Stimulated activated CD4-positive, alpha-beta T cell treated with anti-CD3 and anti-CD28 coated beads, TNF-alpha, amount 100 ng/mL, for 48 hours (primary cell): ENCODE measurements at places on chromosomes 11 and 22.
A peak's percentile ranks its signal among the peaks of the same experiment; 100 is the strongest.

GRCh38 chr11:2444821-2445745 is at the start of gene KCNQ1:
TSS of gene KCNQ1 (plus strand) at chr11:2445008. CDS start at chr11:2445099, 91 bp downstream.
- DNase-seq, result peak; percentile 48

DNA sequence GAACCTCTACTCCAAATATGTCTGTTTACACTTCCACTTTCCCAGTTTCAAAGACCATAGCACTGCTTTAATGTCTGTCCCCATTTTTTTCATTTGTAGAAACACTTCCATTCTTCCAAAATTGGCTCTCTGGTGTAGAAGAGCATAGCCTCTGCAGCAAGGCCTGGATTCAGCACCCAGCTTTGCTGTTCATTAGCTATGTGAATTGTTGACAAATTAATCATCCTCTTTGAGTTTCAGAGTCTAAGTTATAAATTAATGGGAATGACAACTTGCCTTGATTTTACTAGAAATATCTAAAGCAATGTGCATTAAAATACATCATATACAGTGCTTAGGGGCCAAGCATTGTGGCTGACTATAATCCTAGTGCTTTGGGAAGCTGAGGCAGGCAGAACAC is 22.4 kb downstream of the GRIA4 start:
- DNase-seq, result no peak

DNA sequence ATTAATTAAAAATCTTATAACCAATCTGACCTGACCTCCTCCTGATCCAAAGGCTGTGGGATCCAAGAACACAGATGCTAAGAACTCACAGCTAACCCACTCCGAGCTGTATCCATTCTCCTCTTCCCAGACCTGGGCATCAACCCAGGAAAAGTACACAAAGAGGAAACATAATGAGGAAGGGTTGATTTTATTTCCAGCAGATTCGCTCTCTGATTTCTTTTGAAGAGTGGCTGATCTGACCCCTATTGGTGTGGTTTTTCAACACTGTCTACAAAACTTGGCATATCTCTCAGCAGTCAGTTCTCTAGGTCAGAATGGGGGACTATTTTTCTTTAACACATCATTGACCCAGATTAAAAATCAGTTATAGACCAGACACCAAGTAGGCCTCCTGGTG is 201.9 kb upstream of the UBASH3B start:
- no peak for DNase-seq

DNA sequence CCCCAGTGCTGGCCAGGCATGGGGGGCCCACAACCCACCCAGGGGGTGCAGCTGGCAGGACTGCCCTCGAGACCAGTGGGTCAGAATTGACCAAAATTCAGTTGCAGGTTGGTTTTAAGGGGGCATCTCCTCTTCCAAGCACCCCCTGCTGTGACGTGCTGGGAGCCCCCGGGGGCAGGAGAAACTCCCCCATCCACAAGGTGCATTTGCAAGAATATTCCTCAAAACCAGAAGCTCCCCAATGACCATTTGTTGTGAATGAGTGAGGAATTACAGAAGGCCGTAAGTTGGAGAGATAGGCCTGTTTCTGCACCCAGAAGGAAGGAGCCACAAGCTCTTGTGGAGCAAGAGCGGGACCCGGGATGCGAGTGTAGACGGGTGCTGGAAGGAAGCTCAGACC is 414.5 kb downstream of the BRD1 start:
- no peak for DNase-seq

GRCh38 chr11:72840780-72841179 is 26.6 kb downstream of the ATG16L2 start:
- no peak for DNase-seq

- no peak for DNase-seq
These were observed 66.1 kb upstream of the OR5AN1 start for GRCh38 chr11:59292611-59293010.

DNA sequence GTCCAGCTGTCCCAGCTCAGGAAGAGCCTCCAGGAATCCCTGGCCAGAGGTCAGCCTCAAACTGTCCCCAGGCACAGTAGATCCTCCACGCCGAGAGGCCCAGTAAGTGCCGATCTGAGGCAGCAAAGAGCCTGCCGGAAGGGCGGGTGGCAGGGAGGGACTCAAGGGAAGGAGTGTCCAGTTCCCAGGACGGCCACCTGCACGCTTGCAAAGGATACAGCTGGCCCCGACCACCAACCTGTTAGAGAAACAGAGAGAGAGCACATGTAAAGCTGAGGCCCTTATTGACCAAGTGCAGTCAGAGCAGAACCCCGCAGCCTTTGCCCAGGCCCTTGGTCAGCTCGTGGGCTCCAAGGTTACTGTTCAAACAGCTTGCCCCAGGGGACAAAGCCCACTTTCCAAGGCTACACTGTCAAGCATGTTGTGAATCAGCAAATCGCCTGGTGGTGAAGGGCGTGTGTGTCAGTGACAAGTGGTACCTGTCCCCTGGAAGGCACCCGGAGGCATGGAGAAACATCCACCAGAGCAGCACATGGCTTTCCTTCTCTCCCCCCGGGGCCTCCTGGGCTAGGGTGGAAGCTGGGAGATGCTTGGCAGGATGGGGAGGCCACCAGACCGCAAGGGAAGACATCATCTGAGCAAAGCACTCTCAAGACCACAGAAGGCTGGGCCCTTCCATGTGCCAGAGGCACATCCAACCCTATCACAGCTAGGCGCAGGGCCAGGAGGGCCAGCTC is 42.6 kb upstream of the COMT start:
- DNase-seq, result no peak

DNA sequence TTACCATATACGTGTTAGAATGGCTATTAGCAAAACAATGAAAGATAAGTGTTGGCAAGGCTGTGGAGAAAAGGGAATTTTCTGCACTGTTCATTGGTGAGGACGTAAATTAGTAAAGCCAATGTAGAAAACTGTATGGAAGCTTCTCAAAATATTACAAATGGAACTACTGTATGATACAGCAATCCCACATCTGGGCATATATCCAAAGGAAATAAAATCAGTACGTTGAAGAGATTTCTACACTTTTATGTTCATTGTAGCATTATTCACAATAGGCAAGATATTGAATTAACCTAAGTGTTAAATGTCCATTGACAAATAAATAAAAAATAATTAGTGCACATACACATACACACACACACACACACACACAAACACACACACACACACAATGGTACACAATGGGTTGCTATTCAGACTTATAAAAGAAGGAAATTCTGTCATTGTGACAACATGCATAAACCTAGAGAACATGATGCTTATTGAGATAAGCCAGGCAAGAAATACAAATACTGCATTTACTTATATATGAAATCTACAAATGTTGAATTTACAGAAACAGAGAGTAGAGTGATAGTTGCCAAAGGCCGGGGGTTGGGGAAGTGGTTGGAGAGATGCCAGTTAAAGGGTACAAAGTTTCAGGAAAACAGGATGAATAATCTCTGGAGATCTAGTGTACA is 565.8 kb upstream of the LRRC4C start:
- DNase-seq, result no peak

GRCh38 chr11:126993599-126993998 is 7.0 kb downstream of the KIRREL3 start:
- DNase-seq, result no peak

DNA sequence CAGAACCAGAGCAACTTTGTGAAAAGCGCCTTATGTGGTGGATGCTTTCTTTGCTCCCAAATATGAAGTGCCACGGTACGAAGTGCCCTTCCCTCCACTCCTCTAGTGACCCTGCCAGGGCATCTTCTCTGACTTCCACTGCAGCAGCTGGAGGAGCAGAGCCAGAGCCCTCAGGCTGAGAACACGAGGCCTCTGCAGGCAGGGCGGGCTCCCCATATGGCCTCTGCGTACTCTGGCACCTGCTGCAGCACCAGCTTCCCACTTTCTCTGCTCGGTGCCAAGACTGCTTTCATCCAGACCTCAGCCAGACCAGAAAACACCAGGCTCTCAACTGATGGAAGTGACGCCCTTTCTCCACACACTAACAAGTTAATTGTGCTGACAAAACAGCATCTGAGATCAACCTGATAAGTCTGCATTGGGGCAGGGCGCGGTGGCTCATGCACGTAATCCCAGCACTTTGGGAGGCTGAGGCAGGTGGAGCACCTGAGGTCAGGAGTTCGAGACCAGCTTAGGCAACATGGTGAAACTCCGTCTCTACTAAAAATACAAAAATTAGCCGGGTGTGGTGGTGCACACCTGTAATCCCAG is 12.8 kb downstream of the UFD1 start:
- DNase-seq, result no peak

- no peak for DNase-seq
These were observed at the start of gene LMO2 for GRCh38 chr11:33891714-33892327. TSS of gene LMO2 (minus strand) at chr11:33892076. CDS start at chr11:33869716, 22,360 bp downstream.

- DNase-seq, result no peak
These were observed 22.6 kb downstream of the GDPD4 start for GRCh38 chr11:77278595-77279506.

GRCh38 chr11:23336961-23337360 is 476.7 kb upstream of the CCDC179 start:
- no peak for DNase-seq

GRCh38 chr11:15208378-15209222 is 93.9 kb downstream of the INSC start:
- DNase-seq, result peak; percentile 52

DNA sequence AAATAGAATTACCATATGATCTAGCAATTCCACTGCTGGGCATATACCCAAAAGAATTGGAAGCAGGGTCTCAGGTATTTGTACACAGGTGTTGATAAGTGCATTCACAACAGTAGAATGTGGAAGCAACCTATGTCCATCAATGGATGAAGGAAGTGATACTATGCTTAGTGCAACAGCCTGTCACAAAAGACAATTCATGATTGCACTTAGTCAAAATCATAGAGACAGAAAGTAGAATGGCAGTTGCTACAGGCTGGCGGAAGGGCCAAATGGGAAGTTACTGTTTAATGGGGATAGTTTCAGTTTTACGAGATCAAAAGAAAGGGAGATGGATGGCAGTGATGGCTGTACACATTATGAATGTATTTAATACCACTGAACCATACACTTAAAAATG is 42.0 kb downstream of the SGSM3 start:
- no peak for DNase-seq

DNA sequence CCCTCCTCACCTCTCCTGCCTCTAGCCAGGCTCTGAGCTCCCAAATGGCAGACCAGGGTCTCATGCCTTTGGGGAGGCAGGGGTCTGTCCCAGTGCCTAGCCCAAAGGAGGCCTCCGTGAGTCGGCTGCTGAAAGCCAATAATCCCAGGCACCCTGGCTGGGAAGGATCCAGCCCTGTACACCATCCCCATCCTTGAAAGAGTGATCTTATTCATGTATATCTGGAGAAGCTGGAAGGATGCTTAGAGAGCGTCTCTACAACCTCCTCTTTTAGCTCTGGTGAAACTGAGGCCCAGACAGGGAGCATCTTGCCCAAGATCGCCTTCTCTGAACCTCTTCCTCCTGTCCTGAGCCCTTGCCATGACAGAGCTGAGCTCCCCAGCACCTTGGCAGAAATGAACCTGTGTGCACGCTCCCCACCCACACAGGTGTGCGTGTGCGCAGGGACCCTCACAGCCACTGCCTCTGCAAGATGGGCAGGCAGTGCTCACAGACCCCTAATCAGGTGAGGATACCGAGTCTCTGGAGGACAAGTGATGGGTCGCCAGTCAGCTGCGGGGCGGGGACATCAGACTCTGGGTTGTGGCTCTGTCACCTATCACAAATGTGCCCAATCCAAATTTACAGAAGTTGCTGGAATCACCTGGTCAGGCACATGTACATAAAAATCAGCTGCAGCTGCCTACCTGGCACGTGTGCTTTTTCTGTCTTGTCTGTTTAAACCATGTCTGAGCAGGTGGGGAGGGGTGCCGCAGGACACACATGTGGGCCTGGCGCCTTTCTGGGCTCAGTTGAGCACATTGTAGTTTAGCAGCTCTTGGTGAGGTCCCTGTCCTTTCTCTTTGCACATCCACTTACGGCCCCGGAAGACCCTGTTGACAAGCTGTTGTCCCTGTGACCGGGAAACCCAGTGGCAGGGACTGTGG is 49.3 kb upstream of the WNT7B start:
- no peak for DNase-seq

DNA sequence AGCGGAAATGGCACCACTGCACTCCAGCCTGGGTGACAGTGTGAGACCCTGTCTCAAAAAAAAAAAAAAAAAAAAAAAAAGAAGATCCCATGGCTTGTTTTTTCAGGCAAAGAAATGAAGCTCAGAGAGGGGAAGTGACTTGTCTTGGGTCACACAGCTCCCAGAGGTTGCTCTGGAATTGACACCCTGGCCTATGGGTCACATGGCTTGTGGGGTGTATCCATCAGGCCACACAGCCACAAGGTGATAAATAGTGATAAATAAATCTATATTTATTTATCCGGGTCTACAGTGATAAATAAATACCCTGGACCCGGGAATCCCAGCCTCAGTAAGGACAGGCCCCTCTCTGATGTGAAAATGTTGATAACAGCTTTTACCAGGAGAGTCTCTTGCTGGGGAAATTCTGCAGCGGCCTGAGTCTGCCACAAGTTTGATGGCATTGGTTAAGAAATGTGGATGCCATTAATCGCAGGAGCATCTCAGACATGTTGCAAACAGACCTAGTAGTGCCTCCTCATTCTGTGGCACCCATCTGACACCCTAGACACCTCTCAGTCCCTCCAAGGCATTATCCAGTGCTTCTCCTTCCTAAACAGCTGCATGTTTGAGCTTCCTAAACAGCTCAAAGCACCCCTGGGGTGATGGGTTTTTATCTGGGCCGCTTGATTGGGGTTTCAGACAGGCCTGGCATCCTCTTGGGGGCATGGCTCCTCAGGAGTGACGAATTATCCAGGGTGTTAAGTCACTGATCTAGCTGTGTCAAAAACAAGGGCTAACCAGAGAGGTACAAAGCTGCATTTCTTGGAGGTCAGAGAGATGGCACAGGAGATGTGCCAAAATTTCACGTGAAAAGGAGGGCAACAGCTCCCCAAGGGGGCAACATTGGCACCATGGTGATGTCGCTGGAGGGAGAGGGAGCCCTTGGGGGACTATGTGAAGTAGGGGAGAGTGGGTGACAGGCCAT is 1.9 kb upstream of the EMID1 start:
- DNase-seq, result no peak

DNA sequence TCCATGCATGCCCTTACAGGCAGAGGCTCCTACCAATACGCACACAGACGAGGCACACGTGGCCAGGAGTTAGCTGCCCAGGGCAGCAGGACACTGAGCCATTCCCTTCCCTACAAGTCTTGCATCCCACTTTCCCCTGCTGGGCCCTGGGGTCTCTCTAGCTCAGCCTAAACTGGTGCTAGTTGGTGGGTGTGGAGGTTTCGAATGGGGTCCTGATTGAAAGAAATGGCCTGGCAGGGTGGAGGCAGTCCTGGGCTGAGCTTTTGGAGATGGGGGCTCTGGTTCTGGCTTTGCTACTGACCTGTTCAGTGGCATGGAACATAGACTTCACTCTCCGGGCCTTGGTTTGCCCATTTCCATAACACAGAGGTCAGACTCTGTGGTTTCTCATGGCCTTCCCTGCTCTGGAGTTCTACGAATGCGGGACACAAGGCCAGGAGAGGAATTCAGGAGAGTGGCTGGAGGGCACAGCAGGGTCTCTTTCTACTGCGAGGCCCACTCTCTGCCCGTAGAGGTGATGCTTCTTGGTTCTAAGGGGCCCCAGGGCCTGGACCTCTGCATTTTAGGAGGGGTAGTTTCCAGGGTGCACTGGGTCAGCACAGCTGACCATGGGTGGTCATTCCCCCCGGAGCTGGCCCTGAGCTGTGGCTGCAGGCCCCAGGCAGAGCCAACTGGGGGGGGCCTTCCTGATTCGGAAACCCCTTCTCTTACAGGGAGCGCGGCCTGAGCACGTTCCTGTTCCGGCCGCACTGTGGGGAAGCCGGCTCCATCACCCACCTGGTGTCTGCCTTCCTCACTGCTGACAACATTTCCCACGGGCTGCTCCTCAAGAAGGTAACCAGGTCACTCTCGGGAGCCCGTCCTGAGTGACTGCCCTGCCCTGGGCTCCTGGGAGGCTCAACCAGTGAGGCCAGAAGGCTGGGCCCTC is 40.0 kb downstream of the RNF141 start:
- no peak for DNase-seq
